ENCODE measurements at places on chromosomes 5 and 9.

GRCh38 chr5:132221781-132222648, 5.6 kb downstream of the P4HA2 start:
- peak; percentile 58 for ATAC-seq

DNA sequence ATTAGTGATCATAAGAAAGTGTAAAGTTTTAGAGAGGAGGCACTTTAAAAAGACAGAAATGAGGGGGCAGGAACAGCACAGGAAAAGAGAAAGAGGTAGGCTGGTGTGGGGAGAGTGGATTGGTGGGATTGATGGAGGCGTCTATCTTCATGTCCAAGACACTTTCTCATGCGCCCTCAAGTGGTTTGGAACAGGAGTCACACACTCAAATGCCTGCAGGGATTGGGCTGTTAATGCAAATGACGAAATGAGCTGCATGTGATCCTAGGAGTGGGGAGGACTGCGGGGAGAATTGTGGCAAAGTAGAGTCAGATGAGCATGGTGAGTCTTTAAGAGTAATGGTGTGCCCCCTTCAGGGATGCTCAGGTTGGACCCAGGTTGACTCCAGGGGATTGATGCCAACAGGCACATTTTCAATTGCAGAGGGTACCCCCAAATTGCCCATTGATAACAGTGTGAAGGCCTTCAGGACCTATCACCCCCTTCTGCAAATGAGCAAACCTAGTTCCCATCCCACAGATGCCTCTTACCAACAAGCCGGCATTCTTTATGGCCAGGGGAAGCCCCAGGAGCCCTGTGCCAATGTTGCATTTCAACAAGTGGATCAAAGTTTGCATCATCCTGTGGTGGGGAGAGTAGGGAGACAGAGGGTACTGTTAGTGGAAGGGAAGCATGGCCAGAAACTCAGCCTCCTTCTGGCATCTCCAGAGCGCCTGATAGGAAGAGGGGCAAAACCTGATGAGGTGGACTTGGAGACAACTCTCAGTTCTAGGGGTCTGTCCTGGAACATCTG, 5.3 kb downstream of the SLC36A3 start:
- no peak for ATAC-seq

DNA sequence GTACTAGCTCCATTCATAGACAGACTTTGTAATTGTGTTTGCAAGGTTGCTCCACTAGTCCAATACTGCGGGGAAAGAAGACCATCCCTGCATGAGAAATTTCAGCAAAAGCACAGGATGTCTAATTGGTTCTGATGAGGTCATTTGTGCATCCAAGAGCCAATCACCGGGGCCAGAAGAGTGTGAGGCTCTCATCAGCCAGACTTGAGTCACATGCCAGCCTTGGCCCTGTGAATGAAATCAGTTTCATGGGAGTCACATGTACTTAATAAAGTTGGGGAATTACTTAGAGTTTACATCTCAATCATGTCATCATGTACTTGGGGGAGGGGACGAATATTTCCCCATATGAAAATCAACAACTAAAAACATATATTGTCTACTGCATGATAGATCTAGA, 1236.0 kb downstream of the MAT2B start:
- no peak for ATAC-seq

DNA sequence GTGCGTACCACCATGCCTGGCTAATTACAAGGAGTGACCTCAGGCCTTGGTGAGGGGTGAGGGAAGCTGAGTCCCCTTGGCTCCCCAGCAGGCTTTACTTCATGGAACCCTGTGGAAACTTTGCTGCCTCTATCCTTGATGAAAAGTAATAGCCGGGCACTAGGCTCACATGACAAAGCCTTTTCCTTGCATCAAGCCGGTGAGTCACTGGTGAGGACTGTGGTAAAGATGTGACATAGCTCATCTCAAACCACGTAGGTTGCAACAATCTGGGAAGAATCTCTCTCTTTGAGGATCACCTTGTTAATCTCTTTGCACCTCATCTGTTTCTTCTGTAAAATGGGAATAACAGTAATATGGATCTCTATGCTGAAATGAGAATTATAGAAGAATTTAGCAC, 116.3 kb upstream of the SLC25A48 start:
- ATAC-seq = no peak

DNA sequence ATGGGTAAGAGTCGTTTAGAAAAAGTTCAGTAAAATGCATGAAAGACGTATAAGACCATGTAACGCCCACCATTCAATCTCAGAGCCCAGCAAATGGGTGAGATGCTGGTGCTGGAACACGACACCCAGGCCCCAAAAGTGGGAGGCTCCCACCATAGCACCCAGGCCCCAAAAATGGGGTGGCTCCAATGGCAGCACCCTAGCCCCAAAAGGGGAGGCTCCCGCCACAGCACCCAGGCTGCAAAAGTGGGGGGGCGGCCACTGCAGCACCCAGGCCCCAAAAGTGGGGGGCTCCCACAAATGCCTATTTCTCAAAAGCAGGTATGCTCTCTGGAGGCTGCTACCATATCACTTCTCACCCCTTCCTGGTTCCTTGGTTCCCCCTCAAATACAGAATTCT, 12.7 kb downstream of the FSTL4 start:
- ATAC-seq = no peak

DNA sequence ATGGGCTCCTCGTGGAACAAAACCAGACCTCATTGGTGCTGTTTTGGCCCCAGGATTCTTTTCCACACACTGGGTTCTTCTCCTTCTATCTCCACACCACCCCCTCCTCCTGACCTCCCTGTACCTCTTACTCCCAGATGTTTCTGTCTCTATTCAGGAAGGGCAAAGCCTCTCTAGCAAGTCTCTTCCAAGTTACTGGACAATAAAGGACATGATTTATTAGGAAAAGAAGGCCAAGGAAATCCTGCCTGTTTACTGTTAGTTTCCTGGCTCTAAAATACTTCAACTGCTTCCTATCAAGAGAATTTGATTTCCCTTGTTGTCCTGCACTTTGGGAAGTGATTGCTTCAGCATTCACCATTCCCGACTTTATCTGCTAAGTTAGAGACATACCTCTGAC, 262.0 kb downstream of the SAXO1 start:
- no peak for ATAC-seq

- ATAC-seq = no peak
Observed at GRCh38 chr9:126501383-126502331, 112.1 kb upstream of the LMX1B start.

DNA sequence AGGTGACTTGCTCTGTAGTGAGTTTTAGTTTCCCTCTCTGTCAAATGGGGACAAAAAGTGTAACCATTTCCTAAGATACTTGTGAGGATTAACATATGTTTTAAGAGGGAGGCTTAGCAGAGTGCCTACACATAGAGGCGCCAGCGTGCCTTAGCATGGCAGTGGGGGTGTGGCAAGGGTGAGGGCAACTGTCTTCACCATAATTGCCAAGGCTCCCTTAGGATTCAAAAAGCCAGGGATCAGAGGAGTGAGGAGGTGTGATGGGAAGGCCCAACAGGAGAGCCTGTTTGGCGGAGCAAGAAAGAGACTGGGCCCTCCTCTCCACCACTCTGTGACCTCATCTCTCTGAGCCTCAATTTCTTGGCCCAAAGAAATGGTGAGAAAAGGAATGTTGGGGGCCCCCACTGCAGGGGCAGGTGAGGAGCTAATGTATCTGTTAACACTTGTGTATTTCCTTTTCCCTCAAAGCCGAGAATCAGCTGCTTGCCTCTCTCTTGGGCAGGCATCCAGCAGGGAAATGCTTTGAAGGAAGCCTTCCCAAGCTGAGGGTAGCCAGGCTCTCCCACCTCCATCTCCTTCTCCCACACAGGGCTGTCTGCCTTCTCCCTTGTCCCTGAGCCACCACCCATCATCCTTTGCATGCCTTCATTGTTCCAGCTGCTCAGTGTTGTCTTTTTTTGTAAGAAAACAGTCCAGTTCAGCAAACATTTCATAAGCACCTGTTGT, 76.0 kb downstream of the DAB2IP start:
- ATAC-seq = no peak

GRCh38 chr5:80174790-80175189, 81.1 kb downstream of the SERINC5 start:
- no peak for ATAC-seq

DNA sequence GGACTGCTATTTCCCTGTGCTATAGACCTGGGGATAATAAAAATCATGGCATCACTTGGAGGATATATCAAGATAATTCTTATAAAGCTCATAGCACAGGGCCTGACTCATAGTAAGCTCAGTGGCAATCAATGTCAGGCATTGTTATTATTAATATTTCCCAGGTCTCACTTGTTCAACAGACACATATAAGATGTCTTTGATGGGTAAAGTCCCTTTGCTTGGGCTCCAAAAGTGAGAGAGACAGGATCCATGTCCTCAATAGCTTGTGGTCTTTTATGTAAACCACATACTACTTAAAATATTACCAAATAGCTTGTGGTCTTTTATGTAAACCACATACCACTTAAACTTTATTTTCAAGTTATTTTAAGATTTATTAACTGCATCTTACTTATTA, 11.2 kb downstream of the SH3RF2 start:
- ATAC-seq = no peak

DNA sequence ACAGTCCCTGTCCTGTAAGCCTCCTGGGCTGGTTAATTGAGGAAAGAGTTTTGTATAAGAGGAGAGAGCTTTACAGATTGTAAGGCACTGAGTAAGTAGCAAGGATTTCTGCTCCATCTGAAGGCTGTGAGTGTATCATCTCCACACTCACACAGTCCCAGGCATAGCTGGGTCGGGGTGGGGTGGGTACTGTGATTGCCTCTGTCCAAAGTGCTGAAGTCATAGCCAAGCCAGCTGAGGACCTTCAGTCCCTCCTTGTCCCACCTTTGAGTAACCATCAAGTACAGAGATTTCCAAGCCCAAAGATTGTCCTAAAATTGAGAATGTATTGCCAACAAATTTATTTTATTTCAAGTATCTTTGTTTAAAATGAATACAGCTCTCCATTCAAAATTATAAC, 5.5 kb upstream of the DNAJB5 start:
- ATAC-seq = no peak

GRCh38 chr5:94239266-94239665, 379.1 kb downstream of the KIAA0825 start:
- ATAC-seq = no peak

DNA sequence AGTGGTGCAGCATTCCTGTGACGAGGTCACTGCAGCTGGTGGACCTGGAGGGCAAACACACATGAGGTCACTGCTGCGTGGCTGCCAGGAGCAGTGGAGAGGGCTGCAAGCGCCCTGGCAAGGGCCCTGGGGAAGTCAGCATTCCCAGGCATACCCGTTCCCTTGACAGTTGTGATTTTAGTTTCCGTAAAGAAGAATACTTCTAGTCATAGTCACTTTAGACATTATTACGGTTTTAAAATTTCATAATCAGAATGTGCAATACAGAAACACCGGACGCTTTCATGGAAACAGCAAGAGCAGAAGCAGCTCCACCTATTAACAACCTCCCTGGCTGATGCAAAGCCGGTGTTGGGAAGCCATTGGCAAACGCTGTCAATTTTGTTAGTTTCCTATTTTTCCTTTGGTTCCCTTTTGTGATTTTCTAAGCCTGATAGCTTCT, 129.8 kb downstream of the GADD45G start:
- peak; percentile 52 for ATAC-seq

GRCh38 chr5:133531178-133531577, 81.2 kb downstream of the FSTL4 start:
- ATAC-seq = no peak

GRCh38 chr9:121616123-121616755, 35.2 kb upstream of the DAB2IP start:
- ATAC-seq = no peak

DNA sequence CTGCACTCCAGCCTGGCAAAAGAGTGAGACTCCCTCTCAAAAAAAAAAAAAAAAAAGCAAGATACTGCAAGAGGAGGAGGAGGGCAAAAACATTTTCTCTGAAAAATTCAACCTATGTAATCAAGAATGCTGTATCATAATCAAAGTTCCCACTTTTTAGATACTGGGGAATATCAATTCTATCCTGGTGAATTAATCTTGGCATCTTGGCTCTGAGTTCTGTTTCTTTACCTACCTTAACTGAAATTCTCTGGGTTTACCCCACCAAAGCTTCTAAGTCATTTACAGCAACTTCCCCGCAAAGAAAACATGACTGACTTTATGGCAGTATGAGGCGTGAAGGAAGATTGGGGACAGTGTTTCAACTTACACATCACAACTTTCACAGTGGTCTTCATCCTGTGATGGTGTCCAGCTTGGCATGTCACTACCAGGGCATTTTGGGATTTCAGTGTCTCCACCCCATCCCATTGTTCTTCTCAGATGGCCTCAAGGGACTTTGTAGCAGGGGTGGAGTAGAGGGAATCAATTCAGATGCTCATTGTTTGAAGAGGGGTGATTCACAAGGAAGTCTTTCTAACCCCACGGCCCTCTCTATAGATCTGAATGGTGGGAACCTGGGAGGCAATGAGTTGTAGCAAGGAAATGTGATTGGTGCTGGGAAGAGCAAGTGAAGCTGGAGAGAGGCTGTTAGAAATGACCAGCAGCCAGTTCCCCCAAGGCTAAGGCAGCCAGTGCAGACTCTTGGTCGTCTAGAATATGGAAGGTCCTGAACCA, 130.5 kb downstream of the SCAMP1 start:
- no peak for ATAC-seq

DNA sequence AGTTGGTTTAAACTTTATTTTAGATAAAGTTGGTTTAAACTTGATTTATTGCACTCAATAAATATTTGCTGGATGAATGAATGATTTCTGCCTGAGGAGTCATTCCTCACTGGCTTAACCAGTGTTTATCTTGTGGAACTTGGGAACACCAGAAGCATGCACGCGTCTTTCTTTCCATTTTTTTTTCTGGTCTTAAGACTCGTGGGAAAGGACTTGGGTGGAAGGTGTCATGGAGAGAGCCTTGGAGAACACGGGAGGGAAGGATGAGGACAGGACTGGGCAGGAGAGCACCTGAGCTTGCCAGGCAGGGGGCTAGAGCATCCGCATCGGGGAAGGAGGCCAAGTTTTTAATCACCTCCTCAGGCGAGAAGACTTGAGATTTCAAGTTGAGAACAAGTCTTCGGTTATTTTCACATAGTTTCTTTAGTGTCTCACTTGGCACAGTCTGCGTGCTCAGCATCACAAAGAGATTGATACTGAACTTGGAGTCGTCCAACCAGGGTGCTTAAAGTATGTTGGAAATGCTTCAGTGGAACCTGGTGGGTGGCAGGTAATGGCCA, 144.2 kb downstream of the PDZD2 start:
- ATAC-seq = no peak

DNA sequence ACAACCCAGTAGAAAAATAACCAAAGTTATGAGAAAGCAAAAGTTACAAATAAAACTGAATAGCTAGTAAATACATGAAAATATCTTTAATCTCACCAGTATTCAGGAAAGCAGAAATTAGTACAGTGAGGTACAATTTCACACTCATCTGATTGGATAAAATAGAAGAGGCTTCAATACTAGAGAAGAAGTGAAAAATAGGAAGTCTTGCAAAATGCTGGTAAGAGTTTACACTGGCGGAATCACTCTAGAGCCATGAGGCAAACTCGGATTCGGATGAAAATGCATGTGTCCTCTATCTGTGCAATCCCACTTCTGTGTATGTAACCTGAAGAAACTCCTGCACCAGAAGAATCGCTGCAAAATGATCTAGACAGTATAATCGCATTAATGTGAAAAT, 128.9 kb downstream of the CCDC192 start:
- ATAC-seq = no peak

DNA sequence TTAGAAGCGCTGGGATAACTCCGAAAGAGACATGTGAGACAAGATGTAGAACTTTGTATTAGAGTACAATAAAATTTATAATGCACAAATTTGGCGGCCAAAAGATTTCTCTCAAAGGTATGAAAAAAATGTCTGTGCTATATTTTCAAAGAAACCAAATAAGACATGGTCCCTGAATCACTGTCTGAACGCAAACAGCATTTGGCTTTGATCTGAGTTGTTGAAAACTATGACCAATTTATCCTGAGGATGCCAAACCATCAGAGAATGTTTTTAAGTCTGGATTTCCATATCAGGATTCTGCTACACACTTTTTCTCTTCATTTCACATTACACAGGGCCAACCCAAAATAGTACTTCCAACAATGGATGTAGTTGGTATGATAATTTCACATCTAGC, 9.9 kb upstream of the GLIS3 start:
- no peak for ATAC-seq

Measured in gastroesophageal sphincter (tissue), 4 donors.